ENCODE measurements at places on chromosomes 5 and 9.

DNA sequence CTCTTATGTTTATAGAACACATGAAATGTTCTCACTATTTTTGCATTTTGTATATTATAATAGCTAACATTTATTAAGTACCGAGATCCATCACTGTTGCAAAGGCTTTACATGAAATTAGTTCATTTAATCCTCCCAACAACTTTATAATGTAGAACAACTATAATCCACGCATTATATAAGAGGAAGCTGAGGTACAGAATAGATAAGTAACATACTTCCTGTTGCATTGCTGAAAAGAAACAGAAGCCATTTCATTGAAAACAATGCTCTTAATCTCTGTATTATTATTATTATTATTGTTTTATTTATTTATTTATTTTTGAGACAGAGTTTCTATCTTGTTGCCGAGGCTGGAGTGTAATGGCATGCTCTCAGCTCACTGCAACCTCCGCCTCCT is 7.9 kb upstream of the INSYN2B start:
- H3K4me1 ChIP-seq, result no peaks in the 10 kb centered on the region
- no peak for DNase-seq
- H3K27ac ChIP-seq, result no peak overlapping the region
- H3K4me3 ChIP-seq, result no peak overlapping the region
- no peaks in the 10 kb centered on the region for H3K36me3 ChIP-seq
- H3K27me3 ChIP-seq, result no peaks in the 10 kb centered on the region

DNA sequence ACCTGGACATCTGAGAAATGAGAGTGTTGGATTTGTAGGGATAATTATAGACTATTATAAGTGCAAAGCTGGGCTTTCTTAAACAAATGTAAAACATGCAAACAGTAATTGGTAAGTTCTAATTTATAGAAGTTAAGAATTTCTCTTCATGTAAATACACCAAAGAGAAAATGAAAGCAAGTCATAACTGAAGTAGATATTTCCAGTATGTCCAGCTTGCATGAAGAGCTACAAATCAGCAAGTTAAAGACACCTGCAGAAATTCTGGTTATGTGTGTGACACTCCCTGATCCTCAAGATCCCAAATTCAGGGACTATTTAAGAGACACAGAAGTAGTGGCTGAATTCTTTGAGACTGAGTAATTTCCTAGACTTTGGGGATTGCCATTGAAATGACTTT is 308.9 kb downstream of the TLE4 start:
- H3K36me3 ChIP-seq, result no peaks in the 10 kb centered on the region
- no peak overlapping the region for H3K4me3 ChIP-seq
- DNase-seq, result no peak
- H3K4me1 ChIP-seq, result peaks cover 9% of the 10 kb centered on the region

DNA sequence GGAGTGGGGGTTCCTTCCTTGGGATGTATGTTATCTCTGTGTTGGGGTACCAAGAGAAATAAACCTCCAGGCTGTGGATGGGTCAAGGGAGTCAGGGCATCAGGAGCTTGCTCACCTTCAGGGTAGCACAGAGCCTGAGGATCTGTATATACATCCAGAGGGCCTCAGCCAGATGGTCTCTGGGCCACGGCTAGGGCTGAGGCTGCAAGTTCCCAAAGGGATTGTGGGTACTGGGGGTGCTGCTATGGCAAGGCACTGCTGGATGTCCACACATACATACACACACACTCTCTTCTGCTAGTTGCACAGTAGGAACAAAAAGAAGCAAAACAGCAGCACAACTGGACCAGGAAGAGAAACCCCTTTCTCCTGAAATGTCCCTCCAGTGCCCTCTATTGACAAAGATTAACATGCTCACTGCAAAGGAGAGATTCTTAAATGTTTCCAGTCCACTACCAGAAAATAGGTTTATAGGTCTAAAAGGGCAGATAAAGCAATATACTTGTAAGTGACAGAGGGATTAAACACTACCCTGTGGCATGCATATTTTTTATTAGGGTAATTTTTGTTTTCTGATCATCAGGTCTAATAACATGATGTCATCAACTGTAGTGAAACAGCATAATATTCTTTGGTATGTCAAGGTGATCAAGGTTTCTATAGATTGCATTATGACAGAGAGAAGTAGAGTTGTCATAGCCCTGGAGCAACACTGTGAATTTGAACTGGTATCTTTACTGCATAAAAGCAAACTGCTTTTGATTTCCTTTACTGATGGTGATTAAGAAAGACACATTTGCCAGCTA is 56.3 kb upstream of the KCNN2 start:
- no peak overlapping the region for H3K4me3 ChIP-seq
- H3K27ac ChIP-seq, result no peak overlapping the region
- no peaks in the 10 kb centered on the region for H3K4me1 ChIP-seq
- DNase-seq, result no peak
- no peaks in the 10 kb centered on the region for H3K36me3 ChIP-seq

DNA sequence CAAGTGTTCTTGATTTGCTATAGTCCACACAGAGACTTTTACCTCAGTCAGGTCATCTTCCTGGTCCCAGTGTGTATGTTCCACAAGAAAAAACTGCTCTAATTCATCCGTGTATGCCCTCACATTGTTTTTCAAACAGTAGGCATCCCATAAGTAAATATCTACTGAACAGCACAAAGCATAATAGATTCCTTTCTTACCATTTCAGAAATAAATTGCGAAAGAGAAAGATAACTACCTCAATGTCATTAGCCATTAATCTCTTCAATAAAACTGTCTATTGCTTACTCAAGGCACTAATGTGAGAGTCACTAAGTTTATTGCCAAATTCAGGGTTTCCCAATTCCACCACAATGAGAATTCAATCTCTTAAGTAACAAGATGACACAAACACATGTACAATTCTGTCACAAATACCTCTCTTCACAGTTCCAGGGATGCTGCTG is 9.6 kb downstream of the FBXW2 start:
- H3K27me3 ChIP-seq, result no peaks in the 10 kb centered on the region
- no peak overlapping the region for H3K27ac ChIP-seq
- H3K4me1 ChIP-seq, result peaks cover 3% of the 10 kb centered on the region
- no peak overlapping the region for H3K4me3 ChIP-seq
- no peak for DNase-seq
- H3K36me3 ChIP-seq, result no peaks in the 10 kb centered on the region

All from tibial nerve (tissue), 4 donors.